Endothelial cell of umbilical vein (primary cell): ENCODE measurements at places on chromosomes 2 and 18.

DNA sequence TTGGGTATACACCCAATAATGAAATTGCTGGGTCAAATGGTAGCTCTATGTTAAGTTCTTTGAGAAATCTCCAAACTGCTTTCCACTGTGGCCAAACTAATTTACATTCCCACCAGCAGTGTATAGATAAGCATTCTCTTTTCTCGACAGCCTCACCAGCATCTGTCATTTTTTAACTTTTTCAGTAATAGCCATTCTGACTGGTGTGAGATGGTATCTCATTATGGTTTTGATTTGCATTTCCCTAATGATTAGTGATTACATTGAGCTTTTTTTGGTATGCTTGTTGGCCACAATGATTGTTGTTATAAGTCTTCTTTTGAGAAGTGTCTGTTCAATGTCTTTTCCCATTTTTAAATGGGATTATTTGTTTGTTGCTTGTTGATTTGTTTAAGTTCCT lies 50.4 kb upstream of the EPAS1 start:
- DNase-seq = no peak

- no peak for DNase-seq
These were observed 611.6 kb downstream of the FBXO15 start for GRCh38 chr18:73535990-73536389.

- no peak for DNase-seq
These were observed 2.3 kb downstream of the FOSL2 start for GRCh38 chr2:28394997-28395333.

- no peak for DNase-seq
These were observed 16.2 kb upstream of the MREG start for GRCh38 chr2:216029416-216030129.

DNA sequence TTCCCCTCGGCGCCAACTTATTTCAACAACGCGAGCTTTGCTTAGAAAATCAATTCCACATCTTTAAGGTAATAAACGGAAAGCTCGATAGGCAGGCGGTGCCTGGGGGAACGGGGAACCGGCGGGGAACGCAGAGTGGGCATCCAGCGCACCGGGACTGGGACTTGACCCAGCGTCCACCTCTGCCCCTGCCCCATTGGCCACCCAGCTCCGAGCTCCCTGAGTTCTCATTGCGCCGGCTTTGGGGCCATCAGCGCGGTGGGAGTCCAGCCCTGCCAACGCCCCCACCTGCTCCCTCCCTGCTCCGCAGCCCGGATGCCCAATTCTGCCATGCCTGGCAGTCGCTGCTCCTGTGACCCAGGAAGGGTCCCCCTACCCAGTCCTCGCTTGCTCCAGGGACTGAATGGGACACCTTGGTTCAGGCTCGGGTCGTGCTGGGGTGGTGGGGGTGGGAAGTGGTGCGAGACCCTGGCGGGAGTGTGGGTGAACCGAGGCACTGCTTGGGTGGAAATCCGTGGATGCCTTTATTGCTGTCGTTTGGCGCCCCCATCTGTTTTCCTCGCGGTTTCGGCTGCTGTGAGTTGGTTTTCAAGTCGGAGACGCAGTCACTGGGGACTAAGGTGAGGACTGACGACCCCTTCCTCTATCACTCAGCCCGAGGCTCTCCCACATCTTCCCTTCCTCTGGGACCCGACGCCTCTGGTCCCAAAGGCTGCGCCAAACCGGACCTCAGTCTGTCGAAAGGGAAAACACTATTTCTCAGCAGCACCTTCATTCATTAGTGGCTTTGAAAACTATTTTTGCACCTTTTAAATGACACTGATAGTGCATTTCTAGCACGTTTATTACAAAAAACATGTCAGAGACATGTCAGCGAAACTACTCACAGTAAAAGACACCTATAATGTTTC lies 2.4 kb upstream of the EVX2 start:
- DNase-seq = peak; percentile 47

DNA sequence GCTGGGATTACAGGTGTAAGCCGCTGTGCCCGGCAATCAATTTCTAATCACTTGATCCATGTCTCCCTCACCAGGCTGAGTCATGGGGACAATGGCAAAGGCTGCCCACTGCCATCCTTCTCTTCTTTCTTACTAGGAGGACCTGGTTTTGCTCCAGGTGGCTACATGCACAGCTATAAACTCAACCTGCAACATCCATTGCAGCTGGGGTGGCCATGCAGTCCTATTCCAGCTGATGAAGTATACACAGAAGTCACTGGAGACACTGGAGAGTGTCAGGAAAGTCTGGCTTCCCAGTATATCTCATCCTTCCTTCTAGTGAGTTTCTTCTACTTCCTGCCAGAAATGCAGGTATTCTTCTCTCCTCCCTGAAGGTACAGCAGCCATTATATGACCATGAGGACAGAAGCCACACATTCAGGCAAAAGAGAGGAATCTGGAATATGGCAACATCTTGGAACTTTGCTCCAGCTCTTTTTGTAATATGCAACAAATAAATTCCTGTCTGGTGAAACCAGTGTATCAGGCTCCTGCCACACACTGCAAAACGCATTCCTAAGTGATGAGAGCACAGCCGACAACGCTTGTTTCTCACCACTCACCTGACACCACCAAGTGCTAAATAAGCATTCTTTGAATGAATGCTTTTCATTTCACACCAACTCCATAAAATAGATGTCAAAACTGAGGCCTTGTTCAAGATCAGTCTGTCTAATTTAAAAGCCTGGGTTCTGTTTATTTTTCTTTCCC lies 32.3 kb downstream of the SCTR start:
- peak; percentile 49 for DNase-seq

- no peak for DNase-seq
These were observed 4.2 kb upstream of the ZBTB7C start for GRCh38 chr18:48413342-48413741.

DNA sequence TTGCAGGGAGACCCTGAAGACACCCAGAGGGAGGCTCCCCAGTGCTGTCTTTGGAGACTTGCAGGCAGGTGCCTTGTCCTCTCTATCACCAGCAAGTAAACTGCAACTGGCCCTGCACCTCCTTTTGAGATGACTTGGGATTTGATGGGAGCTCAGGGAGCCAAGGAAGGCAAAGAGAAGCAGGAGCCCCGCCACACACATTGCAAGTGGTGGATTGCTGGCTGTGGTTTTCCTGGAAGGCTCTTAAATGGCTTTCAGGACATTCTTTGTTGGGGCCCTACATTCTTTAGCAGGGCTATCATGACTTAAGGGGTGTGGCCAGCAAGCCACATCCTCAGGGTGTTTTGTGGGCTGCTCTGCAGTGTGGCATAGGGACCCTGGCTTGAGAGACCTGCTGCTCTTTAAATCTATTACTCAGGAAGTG lies 39.9 kb upstream of the CDC42EP3 start:
- DNase-seq = no peak

DNA sequence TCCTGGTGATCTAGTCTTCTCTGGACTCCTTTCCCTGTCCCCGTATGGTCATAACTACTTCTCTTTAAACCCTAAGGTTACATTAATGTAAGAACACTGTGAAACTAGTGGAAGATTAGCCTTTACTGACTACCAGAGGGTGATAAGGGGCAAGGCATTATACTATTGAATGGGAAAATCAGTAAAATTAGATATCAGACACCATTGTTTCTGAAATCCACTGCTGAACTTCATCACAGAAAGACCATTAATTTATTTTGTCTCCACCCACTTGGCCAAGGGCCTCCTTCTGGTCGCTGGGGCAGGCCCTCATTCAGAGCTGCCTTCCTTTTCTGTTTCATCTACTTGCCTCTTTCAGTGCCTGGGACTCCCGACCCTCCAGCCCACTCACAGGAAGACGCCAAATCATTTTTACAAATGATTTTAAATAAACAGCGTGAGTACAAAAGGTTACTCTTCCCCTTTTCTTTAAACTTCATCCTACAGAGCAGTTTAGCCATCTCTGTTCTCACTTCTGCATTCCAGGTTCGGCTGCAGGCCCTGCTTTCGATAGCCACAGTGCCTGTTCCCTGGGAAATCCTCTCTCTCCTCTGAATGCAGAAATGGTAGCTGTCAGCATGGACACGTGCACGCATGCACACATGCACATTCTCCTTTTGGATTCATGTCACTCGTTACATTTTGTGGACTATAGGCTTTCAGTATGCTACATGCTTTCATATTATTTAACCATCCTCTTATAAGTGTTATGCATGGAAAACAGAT lies 70.3 kb upstream of the DOCK10 start:
- DNase-seq = no peak

DNA sequence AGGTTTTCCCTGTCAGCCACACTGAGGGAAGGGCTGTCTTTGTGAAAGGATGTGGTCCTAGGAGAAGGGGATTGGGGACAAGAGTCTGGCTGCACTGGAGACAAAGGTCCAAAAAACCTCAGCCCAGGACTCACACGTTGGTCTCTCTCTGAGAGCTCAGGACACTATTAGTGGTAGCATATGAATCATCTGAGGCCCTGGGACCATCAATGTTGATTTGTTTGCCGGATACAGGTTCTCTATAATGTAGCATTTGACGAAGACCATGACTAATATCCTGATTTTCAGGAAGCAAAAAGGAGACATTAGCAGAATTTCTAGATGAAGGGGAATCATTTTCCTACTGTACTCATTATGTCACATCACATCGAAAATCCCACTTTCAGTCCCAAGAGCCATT lies 22.2 kb upstream of the DNAH6 start:
- peak; percentile 70 for DNase-seq

GRCh38 chr2:85378257-85378656 lies 23.7 kb downstream of the ELMOD3 start:
- DNase-seq = no peak

- DNase-seq = no peak
These were observed 390.3 kb downstream of the GPD2 start for GRCh38 chr2:156826341-156826933.

DNA sequence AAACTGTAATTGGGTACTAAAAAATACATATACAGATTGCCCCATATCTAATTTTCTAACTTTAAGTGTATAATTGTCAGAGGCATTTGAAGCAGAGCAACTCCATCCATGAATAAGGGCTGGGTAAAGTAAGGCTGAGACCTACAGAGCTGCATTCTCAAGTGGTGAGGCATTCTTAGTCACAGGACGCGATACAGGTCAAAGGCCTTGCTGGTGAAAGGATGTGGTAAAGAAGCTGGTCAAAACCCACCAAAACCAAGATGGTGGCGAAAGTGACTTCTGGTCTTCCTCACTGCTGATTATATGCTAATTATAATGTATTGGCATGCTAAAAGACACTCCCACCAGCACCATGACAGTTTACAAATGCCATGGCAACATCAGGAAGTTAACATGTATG lies 50.0 kb downstream of the SLC8A1 start:
- DNase-seq = peak; percentile 67

GRCh38 chr2:85131116-85131515 lies 2.1 kb upstream of the TCF7L1 start:
- DNase-seq = peak; percentile 46

- DNase-seq = no peak
These were observed 95.2 kb upstream of the BARD1 start for GRCh38 chr2:214904634-214905033.

GRCh38 chr2:44955593-44956392 lies 14.3 kb downstream of the SIX3 start:
- DNase-seq = peak; percentile 60

GRCh38 chr2:122883849-122884248 lies 1128.4 kb downstream of the TSN start:
- DNase-seq = no peak

DNA sequence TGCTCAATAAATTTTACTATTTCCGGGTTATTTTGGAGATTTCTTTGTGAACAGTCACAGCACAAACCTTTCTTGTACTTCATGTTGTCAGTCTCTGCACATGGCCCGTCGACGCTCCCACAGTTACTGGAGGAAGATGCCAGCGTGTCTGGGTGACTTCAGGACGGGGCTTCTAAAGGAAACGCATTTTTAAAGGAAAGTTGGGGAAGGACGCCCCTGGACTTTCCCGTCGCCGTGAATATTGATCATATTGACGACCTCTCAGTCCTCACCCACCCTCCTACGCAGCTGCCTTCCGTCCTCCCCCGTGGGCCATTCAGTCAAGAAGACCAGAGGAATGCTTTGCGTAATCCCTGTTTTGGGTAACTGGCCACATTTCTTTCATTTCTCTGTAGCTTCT lies 71.1 kb upstream of the SNTG2 start:
- no peak for DNase-seq

DNA sequence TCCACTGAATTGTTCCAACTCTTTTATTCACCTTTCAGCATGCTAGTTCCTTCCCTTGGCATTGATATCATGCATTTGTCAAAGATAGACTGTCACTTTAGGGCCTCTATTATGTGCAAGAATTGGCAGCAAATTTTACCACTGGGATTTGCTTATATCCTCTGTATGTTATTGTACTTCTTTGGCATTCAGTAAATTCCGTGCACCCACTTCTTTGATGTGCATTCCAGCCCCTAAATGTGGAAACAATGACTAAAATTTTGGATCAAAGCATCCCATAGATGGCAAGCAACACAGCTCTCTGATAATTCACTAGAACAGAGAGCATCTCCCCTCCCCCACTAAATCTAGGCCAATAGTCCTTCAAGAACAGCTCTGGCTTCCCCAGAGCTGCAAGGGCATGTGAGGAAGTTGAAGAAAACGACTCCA lies 399.0 kb upstream of the HNRNPA3 start:
- DNase-seq = no peak

DNA sequence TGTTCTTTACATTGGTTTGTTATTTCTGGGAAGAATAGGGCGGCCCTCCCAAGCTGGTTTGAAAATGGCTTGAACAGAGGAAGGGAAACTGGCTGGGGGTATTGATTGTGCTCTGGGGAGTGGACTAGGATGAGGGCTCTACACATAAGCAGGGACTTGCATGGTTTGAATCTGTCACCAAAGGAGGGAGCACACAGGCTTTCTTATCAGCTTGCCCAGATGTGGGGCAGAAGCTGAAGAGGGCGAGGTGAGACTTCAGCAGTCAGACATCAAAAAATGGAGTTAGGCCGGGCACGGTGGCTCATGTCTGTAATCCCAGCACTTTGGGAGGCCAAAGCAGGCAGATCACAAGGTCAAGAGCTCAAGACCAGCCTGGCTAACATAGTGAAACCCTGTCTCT lies 7.2 kb upstream of the RAB12 start:
- DNase-seq = no peak

- DNase-seq = no peak
These were observed 14.7 kb upstream of the ERCC3 start for GRCh38 chr2:127308586-127309138.

GRCh38 chr18:33578518-33579348 lies 714 bp downstream of the ASXL3 start:
- DNase-seq = peak; percentile 25

DNA sequence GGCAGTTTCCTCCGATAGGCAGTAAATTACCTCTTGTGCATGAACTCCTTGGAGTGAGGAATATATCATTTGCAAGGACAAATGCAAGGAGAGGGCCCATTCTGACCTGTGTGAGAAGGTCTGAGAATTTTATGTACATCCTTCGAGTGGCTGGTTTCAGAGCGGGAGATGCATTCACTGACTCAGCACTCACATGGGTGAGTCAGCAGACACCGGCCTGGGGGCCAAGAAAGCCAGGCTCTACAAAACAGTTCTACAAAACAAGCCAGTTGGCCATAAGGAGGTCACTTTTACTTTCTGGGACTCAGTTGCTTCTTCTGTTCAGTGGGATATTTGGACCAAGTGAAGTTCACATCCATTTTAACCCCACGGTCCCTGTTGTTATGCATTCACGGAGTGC lies 35.3 kb downstream of the CYP26B1 start:
- DNase-seq = peak; percentile 7
